Activated T-cell treated with anti-CD3 and anti-CD28 coated beads for 48 hours (primary cell): ENCODE measurements at places on chromosomes 12 and 14.

DNA sequence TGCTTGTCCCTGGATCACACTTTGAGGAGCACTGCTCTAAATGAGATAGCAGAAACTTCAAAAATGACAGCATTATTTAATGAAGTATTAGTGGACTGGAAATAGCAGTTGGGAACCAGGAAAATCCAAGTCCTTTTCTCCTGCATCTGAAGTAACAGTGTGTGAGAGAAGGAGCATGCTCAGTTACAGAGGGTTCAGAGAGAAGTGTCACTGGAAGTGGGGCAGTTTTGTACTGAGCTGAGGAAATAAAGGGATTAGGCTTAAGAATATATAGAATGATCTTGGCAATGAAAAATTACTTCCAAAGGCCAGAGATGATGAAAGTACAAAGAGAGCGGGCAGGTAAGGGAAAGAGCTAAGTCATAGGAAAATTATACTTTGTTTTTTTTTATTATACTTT is 130.9 kb downstream of the MIPOL1 start:
- DNase-seq: no peak

GRCh38 chr14:93975791-93976476 is 436 bp downstream of the ASB2 start:
- no peak for DNase-seq

DNA sequence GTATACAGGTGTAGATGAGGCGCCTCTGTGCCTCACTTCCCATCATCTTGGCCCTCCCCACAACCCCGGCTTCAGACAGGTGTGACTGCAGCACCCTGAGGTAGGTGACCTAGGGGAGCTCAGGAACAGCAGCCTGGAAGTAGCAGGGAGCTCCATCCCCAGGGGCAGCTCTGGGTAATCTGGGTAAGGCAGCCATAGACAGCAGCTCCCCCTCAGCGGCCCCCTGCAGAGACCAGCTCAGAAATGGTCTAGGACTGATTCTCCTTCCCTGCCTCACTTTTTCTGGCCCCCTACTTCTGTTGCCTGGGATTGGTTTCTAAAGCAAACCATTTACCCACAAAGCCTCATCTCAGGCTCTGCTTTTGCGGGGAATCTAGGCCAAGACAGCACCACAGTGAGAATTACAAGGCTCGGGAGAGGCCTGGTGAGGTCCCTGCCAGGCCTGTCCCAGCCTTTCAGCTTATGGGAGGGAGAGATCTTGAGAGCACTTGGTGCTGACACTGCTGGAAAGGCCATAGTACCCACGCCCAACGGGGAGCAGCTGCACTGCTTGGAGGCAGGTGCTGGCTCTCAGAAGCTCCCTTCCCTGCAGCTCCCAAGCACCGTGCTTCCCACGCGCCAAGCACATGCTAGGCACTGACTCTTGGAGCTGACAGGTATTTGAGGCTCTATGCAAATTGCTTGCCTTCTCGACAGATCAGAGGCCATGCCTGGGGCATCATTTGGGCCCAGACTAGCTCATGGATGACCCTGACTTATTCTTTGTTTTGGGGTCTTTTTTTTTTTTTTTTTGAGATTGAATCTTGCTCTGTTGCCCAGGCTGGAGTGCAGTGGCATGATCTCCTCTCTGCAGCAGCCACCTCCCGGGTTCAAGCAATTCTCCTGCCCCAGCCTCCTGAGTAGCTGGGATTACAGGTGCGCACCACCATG is 45.1 kb upstream of the TRAF3 start:
- DNase-seq: no peak

DNA sequence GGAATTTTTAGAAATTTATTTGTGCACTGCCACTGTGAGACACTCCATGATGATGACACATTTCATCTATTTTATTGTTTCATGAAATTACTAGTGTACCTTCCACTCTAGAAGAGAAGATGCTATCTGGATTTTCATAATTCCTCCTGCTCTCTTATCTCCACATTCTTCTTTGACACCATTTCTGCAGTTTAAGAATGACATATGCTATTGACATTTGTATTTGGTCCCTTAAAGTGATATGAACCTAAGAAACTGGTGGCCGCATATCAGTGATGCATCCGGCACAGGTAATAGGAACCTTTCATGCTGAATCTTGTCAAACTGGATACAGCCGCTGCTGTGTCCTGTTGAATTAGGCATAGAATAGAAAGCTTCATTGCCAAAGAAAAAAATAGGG is 696.3 kb downstream of the TMEM121 start:
- DNase-seq: no peak

DNA sequence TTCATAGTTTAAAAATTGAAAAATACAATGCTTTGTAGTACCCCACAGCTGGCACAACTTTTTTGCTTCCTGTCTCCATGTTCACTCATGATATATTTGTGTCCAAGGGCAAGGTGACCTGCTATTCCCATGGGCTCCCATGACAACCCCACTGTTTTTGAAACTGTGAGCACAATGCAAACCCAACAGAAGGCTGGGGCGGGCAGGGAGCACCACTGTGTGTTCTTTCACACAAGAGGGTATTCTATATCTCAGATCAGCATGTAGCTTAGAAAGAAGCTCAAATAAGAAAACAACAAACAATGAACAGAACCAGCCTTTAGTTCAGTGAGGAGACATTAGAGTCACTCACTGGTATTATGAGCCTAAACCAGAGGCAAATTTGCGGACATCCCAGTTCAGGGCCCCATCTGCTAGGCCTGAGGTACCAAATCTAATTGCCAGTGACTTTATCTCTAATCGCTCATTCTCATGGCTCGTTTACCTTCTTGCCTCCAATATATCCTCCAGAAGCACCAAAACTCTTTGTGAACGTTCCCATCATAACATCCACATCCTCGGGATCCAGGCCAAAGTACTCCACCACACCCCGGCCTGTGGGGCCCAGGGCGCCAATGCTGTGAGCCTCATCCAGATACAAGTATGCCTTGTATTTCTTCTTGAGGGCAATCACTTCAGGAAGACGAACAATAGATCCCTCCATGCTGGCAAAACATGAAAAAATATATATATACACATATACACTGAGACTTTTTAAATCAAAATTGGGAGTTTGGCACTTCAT is 56.4 kb upstream of the ISM2 start:
- no peak for DNase-seq

GRCh38 chr14:33521192-33521591 is 429.7 kb downstream of the EGLN3 start:
- DNase-seq: no peak

DNA sequence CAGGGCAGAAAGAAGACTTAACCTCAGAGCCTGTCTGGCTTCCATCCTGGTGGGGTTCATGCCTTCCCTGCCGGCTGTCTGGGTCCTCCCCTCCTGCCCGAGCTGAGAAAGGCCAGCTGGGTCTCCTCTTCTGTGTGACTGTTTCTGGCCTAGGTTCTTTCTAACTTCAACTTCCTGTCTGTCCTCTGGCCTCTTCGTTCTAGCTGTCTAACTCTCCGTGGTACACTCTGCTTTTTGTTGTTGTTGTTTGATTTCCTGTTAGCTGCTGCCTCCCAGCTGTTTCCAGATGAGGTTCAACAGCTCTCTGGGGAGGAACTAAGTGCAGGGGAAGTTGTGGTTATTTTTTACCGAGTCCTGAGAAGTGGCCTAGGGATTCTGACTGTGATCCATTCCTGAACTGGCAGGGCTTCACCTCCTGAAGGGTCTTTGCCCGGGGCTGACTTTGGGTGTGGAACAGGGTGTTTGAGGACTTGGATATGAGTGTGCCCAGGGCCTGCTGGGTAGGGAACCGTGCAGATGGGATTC is 3.2 kb downstream of the MLXIP start:
- DNase-seq: no peak

DNA sequence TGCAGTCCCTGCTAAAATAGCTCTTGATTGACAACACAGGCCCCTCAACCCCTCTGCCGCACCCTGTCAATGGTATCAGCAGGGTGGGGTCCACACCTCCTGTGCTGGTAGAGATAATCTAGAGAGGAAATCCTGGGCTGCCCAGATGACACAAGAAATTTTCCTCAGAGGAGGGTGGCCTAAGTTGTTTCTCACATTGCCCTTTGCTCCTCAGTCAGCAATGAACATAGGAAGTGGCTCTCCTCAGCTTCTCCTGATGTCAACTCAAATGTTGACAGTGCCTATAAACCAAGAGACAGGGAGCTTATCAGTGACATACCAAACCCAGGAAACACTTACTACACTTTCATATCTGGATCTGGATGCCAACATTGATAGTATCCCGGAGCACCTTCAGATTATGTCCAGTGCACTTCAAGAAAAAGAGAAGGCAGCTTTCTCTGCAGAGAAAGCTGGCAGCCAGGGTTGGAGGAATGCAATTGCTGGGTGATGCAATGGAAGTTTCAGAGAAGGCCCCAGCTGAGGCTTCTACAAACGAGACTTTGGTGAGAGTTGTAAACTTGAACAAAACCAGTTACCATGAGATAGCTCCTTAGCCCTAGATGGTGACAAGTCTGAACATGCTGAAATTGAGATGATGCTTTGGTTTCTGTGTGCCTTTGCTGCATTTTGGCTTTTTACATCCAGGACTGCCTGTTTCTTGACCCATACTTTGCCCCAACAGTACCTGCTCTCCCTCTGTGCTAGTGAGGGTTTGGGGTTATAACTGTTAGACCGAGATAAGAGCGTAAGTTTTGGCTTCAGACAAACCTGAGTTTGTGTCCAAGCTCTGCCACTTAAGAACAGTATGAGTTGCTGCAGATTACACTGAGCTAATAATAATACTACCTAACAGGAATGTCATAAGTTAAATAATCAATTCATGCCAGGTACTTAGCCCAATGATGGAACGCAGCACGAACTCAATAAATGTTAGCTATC is 183.5 kb downstream of the NUAK1 start:
- no peak for DNase-seq

- no peak for DNase-seq
These were observed 79.1 kb upstream of the BDKRB2 start for GRCh38 chr14:96125536-96125935.

DNA sequence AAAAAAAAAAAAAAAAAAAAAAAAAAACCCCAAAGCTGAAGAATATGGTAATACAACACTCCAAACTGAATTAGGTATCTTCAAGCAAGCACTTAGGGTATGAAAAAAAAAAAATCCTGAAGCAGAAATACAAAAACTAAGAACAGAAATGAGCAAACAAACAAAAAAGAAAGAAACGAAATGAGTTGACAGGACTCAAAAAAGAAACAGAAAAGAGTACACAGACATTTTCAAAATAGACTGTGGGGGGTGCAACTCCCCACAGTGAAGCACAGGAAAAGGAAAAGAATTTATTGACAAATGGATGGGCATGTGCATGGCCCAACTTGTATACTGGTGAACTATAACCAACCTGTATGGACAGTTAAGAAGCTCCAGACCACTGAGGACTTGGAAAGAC is 24.6 kb downstream of the RPS6KA5 start:
- no peak for DNase-seq

GRCh38 chr12:120834489-120835303 is 69.5 kb downstream of the SPPL3 start:
- DNase-seq: no peak

GRCh38 chr12:30023186-30023585 is 239.4 kb upstream of the TMTC1 start:
- no peak for DNase-seq

DNA sequence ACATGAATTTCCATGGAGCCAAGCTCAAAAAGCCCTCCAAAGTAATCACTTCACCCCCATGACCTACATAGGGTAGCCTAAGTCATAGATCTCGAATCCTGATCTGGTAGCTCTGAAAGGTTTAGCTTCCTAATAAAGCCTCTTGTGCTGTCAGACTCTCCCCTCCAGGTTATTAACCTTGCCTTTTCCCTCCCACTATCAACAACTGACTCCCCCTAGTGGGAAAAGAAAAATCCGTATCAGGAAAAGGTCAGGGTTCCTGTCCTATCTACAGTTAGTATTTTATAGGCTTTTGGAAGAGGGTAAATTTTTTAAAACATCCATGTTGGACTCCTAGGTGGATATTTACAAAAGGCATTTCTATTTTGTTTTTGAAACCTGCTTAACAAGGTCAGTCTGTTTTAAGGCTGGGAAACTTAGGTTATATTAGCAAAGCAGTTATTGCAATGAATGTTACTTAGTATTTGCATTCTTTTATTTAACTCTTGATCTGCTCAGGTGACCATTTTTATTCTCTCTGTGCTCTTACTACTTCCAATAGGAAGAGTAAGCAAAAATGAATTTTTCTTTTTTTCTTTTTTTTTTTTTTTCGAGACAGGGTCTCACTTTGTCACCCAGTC is 8.0 kb downstream of the YY1 start:
- DNase-seq: no peak

DNA sequence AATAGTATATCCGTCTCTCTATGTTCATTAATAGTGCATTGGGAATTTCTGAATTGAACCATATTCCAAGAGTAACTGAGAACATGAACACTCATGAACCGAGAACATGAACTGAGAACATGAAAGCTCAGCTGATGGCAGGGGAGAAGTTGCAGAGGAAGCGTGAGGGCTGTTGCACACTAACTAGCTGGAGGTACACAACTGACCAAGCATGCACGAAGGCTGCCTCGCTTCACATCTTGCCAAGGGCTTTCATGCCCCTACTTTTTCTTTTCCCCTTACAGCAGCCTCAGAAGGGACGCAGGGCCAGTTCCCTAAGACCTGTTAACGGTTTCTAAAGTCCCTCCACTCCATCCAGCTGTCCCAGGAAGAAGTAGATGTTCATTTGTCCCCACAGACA is 4.3 kb downstream of the RNASE1 start:
- DNase-seq: no peak

DNA sequence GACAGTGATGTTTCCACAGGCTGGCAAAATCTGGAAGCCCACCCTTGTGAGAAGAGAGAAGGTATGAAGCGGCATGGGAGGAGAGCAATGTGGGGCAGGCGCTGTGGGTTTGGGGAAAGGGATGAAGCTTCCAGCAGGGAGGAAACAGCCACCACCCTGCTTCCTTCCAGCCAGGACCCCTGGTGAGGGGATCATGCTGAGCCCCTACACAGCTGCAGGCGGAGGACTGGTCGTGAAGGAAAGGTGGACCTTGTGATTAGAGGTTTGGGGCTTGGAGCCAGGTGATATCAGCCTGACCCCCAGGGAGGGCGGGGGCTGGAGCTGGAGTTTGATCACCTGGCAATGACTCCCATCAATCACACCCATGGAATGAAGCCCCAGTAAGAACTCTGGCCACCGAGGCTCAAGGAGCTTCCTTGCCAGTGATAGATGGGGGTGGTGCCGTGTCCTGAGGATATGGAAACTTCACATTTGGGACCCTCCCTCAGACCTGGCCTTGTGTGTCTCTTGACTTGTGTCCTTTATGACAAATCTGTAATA is 48.6 kb downstream of the RIMBP2 start:
- no peak for DNase-seq
